ENCODE measurements at places on chromosomes 1 and 21.
A peak's percentile ranks its signal among the peaks of the same experiment; 100 is the strongest.

DNA sequence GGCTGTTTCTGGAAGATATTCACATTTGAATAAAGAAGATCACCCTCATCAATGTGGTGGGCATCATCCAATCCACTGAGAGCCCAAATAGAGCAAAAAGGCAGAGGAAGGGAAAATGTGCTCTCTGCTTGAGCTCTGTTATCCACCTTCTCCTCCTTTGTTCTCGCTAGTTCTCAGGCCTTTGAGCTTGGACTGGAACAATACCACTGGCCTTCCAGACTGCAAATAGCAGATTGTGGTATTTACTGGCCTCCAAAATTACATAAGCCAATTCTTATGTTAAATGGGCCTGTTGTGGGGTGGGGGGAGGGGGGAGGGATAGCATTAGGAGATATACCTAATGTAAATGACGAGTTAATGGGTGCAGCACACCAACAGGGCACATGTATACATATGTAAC, 219.3 kb downstream of the C1orf94 start:
- no peak for DNase-seq

DNA sequence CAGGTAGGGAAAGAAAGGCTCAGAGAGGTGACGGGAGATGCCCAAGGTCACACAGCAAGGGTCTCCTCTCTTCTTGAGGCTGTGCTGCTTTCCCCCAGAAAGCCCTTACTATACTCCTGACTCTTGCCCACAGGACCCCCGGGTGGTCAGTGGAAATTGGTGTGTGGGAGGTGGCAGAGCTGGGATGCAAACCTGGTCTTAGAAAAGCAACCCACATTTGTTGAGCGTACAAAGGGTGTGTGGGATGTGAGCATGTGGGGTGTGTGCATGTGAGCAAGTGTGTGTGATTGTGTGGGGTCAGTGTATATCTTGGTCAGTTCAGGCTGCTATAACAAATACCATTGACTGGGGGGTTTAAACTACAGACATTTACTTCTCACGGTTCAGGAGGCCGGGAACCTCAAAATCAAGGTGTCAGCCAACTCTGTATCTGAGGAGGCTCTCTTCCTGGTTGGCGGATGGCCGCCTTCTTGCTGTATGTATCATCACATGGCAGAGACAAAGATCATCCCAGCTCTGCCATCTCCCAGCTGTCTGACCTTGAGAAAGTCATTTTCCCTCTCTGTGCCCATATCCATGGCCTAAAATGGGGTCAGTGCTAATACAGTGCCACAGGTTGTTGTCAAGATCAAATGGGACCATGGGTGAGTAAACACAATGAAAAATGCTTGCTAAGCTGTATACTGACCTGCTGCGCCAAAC, 268.5 kb downstream of the PTPRU start:
- no peak for DNase-seq

DNA sequence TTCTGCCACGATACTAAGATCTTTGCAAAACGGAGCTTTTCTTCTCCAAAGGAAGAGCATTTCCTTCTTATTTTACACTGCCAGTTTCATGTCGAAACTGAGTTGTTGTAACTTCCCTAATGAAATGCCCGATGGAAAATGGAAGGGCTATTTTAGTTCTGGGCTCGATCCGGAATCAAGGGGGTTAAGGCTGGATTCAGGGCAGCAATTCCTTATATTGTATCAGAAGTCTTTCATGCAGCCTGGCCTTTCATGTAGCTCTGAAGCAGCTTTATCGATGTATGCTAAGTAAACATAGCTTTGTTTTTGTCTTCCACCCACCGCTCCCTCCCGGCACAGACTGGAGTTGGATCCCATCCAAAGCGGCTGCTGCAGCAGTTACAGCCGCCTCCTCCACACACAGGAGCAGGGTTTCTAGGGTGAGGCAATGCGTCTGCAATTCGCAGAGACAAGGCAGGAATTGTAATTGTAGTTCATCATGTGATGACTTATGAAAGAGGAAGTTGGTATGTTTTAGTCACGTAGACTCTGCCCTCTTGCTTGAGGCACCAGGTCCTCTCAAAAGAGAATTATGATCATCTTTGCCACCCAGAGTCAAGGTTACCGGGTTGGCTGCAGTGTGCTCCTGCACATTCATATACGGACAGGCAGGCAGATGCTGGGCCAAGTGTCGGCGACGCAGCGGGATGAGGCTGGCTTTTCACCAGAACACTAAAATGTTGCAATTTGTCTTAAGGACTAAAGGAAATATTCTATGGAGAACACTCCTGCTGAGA, 2.6 kb upstream of the IRF2BP2 start:
- peak; percentile 60 for DNase-seq

- no peak for DNase-seq
Observed at GRCh38 chr1:229186373-229187056, 84.4 kb upstream of the RAB4A start.

- DNase-seq = no peak
Observed at GRCh38 chr1:72018562-72018961, 263.8 kb downstream of the NEGR1 start.

DNA sequence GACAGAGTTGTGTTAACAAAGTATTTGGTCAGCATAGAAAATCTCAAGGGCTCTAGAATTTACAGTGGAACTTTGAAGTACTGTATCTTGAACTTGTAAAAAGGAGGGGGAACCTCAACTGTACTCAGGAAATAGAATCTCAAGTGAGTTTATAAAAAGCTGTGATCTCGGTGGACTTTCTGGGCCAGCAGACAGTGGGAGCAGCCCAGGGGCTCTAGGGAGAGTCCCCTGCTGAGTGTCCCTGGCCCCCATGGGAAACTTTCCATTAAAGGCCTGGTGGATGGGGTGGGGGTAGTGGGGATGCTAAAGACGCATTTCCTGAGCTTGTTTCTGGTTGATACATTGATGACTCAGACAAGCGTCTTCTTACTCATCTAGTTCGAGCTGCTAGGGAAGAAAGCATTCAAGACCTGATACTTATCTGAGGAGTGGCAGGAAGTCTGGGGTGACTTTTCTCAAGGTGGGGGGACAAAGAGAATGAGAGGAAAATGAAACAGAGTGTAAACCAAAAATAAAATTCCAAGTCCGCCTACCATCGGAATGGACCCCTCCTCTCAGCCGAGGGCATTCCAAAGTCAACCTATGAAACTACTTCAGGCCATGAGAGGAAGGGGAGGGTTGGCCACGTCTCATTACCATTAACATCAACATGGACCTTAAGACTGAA, 65.5 kb downstream of the NID1 start:
- DNase-seq = peak; percentile 61

DNA sequence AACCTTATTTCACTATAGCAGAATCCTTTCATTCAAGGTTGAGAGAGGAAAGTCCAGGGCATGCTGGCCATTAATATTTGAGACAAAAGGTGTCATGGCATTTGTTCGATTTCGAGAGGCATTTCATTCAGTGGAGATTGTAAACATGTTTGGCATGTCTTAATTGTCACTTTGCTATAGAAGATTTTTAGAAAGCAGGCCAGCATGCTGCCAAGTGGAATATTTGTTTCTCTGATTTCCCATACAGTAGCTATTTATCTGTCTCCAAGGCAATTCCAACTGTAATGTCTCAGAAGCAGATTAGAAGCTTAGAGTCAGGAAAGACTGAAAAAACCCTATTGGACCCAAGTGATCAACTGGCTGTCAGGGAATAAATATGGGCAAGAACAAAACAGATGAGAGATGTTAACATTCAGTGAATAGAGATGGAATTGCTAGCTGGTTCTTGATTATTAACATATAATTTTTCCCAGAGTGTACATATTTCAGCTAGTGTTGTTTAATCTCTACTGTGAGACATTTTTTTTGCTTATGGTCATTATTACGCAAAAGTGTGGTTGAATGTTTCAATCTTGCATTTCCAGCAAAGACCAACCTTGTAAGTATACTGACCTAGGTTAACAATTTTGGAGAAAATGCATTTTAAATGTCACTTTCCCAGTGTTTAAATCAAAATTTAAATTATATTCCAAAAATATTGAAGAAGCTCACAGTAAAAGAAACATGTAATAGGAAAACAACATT, 174.6 kb downstream of the KCNK2 start:
- no peak for DNase-seq

DNA sequence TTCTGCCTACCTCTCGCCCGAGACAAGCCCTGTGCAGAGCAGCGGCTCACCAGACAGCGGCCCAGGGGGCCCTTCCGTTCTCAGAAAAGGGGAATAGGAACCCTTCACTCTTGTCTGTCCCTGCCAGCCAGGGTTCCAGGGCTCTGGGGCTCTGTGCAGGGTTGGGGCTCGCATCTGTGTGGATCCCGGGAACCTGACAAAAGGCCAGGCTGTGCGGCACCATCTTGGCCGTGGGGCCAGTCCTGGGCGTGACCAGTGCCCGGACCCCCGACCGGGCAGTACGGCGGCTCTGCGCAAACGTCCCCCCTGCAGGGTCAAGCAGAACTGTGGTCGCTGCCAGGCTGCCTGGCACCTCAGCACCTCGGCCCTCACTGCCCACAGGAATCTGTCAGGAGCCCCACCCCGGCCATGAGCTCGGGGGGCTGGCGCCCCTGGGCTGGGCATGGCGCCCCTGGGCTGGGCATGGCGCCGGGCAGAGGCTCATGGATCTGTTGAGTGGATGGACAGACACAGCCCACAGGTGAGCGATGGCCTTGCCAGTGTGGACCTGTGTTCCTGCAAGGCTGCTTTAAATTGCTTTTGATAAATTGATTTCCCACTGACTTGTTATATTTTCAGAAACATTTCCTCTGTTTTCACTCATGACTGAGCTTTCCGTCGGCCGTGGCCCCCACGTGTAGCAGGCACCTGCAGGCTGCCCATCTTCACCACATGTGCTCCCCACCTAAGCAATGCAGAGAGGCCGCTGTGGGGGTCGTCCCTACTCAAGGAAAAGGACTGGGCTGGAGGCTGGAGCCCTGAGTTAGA, 59.0 kb downstream of the SLX9 start:
- DNase-seq = no peak
